ENCODE measurements at places on chromosomes 3 and 15.

GRCh38 chr15:52552303-52552702 is 16.5 kb downstream of the ARPP19 start:
- DNase-seq: no peak

DNA sequence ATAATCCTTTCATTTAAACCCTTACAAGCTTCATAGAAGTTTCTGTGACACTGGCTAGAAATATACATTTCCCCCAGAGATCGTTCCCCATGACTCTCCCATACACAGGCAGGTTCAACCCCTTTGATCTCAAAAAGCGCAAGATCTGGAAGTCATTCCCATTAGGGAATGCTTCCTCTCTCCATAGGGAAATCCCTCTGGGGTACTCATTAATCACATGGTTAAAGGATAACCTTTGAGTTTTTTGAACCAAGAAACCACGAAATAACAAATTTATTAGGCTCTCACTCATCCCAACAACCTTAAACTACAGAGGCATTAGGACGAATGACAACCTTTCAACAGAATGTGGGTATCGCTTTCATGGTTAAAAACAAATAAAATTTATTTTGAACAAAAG is 211.9 kb upstream of the PRICKLE2 start:
- DNase-seq: no peak

GRCh38 chr3:160927620-160928019 is 171.6 kb downstream of the PPM1L start:
- no peak for DNase-seq

GRCh38 chr3:197471221-197472010 is 84.4 kb downstream of the BDH1 start:
- DNase-seq: no peak

DNA sequence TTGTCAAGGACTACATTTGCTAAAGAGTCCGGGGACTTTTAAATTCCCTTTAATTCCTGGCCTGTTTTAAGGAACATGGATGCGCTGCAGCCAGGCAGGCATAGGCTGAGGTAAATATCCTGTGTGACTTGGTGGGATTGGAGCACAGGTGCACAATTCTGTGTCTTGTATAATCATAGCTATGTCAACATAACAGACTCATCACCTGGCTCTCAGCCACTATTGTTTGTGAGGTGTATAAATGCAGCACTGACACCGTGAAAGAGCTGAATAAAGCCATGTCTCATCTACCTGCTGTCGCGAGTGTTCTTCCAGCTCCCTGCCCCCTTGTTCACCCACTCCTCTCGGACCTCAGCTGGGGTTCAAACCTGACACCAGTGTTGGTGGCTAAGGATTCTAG is 109.7 kb downstream of the MFSD1 start:
- DNase-seq: no peak

- no peak for DNase-seq
These were observed 14.9 kb upstream of the HES1 start for GRCh38 chr3:194120789-194121770.

GRCh38 chr3:166275024-166275390 is 437.8 kb upstream of the BCHE start:
- no peak for DNase-seq

All from hematopoietic multipotent progenitor cell treated with erythropoietin and hydrocortisone succinate and interleukin-3 and kit ligand, for 6 days (in vitro differentiated cells).